ENCODE measurements at places on chromosomes 11 and 22.
A peak's percentile ranks its signal among the peaks of the same experiment; 100 is the strongest.

DNA sequence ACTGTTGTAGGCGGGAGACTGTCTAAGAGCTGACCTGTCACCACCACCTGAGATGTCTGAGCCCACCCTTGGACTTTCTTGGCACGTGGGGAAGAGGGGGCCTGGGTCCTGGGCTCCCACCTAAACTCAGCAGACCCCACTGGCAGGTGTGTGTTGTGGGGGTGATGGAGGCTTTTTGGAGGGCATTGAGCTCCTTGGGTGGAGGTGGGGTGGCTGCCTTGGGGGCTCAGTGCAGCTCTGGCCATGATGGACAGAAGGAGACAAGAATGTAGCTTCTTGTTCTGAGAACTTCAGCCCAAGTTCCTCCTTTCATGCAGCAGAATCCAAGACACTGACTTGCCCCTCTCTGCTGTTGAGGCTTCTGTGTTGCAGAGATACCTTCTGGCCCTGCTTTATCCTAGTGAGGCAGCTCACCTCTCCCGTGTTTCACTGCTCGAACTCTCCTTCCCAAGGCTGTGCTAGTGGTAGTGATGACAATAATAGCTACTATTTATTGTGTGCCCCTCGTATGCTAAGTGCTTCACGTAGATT is 116.6 kb upstream of the OR4B1 start:
- no peak for DNase-seq

DNA sequence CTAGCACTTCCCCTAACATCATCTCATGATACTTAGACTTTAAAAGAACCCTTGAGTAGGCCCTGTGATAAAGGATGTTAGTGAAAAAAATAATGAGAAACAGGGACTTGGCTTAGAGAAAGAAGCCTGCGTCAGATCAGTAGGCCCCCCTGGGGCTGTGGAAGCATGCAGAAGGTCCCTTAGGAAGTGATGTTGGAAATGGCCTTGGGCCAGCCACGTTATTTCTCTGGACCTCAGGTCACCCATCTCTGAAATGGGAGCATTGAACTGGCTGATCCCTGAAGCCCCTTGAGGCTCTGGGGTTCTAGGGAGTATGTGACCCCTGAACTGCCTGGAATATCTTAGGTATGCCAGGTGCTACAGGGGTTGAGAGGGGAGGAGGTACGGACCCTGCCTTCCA is 40.2 kb downstream of the MCM5 start:
- DNase-seq: no peak

DNA sequence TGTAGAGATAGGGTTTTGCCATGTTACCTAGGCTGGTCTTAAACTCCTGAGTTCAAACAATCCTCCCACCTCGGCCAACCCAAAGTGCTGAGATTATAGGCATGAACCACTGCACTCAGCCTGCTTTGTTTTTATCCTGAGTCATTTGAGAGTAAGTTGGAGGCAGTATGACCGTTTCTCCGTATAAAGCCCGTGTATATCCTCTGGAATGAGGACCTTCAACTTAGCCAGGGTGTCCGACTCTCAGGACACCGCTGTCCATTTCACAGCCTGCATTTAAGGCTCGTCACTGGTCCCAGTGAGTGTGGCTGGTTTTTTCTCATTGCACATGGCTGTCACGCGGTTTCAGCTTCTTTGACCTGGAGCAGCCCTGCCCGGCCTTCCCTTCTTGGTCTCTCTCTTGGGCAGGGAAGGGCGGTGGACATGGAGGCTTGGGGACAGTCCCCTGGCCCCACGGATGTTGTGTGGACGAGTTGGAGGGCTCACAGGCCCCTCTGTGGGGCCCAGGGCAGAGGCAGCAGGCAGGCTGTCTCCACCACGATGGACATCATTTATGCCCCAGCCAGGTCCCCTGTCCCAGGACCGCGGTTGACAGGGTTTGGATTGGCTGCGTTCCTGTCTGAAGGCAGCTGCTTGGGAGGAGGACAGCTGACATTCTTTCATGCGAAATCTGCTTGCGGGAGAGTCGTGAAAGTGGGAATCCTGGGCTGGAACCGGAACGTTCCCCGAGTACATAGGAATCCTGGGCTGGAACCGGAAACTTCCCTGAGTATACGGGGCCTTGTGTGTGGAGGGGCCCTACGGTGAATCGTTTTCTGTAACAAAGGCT is 93.3 kb downstream of the KCNQ1 start:
- DNase-seq: no peak

- no peak for DNase-seq
Observed at GRCh38 chr11:2417856-2418692, 17.5 kb downstream of the TSSC4 start.

DNA sequence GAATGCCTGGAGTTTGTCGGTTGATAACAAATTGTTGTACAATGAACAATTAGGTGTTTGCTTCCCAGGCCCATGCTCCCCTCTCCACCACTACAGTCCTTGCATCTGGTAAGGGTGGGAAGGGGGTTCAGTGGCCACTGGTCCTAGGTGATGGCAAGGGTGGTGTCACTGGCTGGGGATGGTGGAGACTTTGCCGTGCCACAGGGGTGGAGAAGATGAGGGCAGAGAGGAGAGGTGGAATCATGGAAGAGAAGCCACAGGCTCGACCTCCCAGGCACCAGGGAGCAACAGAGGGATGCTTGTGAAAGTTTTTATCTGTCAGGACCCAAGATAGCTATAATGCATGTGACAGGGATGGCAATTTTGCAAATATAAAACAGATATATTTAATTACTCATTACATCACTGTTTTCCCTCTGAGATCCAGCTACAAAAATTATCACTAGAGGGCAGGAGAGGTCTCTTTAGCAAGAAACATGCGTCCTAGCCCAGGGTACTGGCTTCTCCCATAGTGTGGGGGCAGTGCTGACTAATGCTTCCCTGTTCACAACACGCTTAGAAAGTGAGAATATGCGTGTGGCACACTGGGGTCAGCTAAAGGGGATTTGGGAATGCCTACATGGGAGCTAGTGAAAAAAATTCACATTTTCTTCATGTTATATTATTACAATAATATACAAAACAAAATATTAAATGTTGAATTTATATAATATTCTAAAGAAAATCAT is 49.0 kb upstream of the AMPD3 start:
- DNase-seq: peak; percentile 11

- no peak for DNase-seq
Observed at GRCh38 chr11:96263238-96263763, 79.7 kb downstream of the MAML2 start.

DNA sequence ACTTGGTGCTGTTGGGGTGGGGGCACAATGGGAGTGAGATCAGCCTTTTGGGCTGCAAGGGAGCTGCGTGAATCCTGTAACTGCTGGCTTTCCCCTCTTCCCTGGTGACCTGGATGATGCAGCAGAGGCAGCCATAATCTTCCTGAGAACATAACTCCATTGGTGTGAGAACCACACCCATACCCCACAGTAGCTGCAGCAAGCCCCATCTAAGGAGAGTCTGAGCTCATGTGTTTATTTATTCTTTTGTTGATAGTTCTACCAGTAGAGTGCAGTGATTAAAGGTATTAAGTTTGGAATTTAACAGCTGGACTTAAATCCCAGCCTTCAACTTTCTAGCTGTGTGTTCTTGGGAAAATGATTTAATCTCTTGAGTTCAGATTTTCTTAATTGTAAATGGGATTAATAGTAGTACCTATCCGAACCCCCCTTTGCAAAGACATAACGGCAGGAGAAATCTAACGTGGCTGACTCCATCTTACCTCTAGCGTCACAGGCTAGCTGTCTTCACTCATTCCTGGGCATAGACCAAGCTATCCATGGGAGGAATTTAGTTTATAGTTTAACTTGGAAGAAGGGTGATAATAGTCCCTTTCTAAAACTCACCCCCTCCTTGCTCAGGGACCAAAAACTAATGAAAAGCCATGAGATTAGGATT is 385.0 kb upstream of the DDI1 start:
- DNase-seq: no peak

DNA sequence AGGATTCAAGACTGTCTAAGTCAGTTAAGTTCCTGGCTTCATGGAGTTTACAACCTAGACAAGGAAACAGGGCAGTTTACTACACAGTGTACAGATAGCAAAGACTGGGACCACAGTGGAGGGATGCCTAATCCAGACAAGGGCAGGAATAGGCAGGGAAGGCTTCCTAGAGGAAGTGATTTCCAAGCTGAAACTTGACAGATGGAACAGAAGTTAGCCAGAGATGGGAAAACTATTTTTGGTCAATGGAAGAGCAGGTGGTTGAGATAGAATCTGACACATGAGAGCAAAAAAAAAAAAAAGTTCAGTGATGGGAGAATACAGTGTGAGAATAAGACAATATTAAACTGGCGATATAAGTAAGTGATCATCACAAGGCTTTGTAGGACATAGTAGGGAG is 1.3 kb downstream of the COA4 start:
- no peak for DNase-seq

DNA sequence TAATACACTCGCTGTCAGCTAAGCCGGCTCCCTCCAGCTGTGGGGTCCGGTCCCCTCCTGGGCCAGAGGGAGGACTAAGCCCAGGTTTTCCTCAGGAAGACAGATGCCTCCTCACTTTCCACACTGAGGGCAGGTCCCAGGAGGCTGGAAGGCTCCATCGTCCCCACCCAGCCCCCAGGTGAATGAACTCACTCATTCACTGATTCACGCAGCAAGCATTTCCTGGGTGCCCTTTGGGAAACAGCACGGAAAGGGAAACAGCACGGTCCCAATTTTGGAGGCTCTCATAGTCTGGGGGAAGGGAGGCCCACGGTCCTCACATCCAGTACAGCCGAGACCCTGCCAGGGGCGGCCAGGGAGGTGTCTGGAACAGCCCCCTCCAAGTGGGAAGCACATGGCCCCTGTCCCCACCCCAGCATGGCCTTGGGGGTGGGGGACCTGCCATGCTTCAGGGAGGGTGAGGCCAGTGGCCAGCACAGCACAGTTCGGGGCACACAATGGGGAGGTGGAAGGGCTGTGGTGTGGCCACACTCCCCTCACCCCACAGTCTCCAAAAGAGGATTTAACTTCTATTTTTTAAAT is 9.3 kb upstream of the TH start:
- DNase-seq: no peak

DNA sequence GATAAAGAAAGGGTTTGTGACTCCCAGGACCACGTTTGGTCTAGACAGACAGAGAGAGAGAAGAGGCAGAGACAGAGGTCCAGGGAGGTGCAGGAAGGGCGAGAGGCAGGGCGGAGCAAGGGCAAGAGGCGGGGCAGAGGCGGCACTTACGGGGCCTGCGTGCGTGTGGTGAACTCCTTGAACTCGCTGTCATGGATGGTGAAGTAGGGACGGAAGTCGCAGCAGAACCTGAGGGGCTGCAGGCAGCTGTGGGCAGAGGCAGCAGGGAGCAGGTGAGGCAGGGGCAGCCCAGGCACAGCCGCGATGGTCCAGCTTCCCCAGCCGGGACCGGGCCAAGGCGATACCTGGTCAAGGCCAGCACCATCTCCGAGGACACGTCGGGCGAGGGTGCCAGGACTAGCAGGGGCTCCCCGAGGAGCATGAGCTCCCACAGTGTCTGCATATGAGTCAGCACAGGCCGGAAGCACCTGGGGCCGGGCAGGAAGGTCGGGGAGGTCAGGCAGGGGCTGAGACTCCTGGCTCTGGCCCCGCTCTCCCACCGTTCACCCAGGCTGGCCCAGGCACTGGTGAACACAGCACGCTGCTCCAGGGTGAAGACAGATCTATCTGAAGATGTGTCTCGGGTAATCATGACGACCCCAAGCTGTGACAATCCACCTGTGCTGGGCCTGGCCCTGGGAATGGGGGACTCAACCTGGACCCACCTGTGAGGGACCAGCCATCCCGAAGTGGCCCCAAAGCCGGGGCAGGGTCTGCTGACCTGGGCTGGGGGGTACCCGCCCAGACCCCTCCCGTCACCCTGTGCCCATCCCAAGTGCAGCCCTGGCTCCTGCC is 7.2 kb upstream of the PLXNB2 start:
- DNase-seq: no peak

DNA sequence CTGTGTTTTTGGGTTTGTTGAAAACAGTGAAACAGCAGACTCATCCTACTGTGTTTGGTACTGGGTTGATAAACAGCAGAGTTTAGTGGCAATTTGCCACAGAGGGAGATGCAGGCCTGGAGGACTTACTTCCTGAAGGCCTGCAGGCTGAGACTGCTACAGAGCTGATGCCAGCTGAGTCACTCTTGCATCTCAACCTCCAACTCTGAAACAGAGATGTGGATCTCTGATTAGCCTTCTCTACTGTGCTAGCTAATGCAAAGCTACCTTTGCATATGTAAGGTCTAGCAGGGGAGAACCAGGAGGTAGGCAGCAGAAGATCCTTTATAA is 14.3 kb downstream of the ATP5MG start:
- DNase-seq: no peak

- DNase-seq: no peak
Observed at GRCh38 chr11:28621753-28622152, 513.6 kb downstream of the METTL15 start.

- no peak for DNase-seq
Observed at GRCh38 chr22:37561212-37562048, 1.1 kb downstream of the CDC42EP1 start.

- DNase-seq: no peak
Observed at GRCh38 chr22:44130076-44130711, 50.5 kb upstream of the PARVG start.

- no peak for DNase-seq
Observed at GRCh38 chr11:7551571-7551970, 37.8 kb downstream of the PPFIBP2 start.

DNA sequence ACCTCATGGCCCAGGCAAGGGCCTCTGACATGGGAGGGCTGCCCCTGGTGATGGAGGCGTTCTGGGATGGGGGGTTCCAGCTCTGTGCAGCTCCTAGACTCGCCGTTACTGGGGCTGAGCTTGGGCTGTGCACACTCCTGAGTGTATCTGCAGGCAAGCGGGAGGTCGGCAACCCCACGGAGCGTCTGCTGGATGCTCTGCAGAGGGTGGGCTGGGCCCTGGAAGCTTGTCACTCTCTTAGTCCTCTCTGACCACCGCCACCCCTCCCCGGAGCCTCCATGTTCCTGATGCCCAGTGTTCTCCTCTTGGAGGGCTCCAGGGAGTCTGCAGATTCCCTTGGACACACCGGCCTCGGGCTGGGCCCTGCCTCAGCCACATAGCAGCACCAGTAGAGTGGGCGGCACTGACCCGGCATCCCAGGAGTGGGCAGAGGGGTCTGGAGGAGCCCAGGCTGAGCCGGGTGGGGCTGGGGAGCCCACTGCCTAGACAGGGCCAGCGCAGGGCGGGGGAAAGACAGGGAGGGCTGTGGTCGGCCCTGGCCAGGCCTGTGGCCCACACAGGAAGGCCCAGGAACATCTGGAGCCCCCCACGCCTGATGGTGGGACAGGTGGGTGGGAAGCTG is 20.6 kb upstream of the MUC5B start:
- DNase-seq: no peak

DNA sequence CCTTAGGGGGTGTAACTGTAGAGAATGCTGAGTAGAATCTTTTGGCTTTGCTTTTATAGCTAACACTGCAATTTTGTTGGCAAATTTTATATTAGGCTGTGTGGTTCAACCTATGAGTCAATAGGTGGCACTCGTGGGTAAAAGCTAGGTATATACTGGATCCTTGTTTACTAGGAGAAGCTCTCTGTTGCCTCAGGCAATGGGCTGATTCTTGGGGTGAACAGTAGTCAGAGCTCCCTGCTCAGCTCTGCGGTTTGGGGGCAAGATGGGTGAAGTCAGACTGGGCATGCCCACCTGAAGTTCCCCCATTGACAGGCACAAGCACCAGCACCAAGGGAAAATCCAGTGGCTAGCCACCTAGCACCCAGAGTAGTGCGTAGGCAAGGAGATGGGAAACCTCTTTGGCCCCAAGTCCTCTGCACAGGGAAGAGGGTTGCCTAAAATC is 238.7 kb downstream of the FAM181B start:
- no peak for DNase-seq

- DNase-seq: no peak
Observed at GRCh38 chr22:20928573-20928967, 11.4 kb downstream of the CRKL start.

- no peak for DNase-seq
Observed at GRCh38 chr11:86120807-86121206, 51.9 kb upstream of the PICALM start.

GRCh38 chr11:1779806-1780699 is 16.3 kb upstream of the CTSD start:
- DNase-seq: no peak

All from NCI-H524 treated with DMSO at 0.1 percent for 48 hours (cell line).